Activated T-helper 1 cell treated with anti-CD3 and anti-CD28 coated beads, Interleukin-2, amount 50 U/mL, for 16 hours (primary cell): ENCODE measurements at places on chromosomes 4 and X.

- DNase-seq = no peak
Observed at GRCh38 chr4:185878633-185879032, 66.6 kb upstream of the SORBS2 start.

GRCh38 chrX:22818061-22818460 lies 181.7 kb upstream of the DDX53 start:
- DNase-seq = no peak

DNA sequence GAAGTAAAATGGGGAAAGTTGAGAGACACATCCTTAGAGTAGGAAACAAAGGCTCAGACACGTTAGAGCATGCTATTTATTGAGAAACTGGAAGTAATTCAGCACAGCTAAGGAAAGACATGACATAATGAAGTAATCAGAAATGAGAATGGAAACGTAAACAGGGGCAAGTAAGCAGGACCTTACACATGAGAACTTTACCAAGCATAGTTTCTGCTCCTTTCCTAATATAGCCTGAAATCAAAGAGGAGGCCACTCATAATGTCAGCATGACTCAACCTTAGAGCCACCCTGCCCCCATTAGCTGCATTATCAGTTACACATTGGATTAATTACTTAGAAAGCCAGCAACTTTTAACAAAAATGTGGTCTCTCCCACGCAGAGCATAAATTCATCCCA lies 558.3 kb upstream of the GRIA3 start:
- DNase-seq = no peak

DNA sequence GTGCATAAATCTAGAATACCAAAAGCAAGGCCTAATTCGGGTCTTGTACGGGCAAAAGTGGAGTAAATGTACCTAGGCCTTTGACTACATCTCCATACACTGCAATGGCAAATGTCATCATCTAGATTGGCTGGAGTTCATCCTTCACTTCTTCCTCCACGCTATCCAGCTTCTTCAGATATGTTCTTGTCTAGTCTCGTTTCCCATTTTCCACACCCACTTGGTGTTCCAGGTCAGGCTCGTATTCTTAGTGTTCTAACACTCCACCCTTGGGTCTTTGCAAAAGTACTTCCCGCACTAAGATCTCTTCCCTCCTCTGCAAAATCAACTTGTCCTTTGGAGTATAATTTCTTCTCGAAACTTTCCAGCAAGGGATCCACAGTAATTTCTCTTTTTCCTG lies 1.4 kb downstream of the COQ2 start:
- DNase-seq = no peak

GRCh38 chr4:131093303-131093702 lies 1997.4 kb downstream of the C4orf33 start:
- no peak for DNase-seq

DNA sequence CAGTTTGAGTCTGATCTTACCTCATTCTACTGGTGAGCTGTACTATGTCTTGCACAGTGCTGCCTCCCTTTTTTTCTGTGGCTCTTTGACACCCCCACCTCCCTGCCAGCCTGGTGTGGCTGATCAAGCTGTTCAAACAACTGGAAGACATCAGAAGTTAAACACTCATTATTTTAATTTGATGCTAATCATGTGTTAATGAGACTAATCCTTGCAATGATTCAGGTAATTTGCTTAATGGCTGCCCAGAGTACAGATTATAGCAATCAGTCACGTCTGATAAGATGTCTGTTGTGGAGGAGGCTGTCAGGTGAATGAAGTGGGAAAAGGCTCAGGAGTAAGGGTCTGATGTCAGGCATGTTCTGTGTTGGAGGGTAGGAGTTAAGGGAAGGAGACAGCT lies 87.4 kb upstream of the GK2 start:
- no peak for DNase-seq

- no peak for DNase-seq
Observed at GRCh38 chrX:121649417-121649816, 602.0 kb downstream of the GLUD2 start.

DNA sequence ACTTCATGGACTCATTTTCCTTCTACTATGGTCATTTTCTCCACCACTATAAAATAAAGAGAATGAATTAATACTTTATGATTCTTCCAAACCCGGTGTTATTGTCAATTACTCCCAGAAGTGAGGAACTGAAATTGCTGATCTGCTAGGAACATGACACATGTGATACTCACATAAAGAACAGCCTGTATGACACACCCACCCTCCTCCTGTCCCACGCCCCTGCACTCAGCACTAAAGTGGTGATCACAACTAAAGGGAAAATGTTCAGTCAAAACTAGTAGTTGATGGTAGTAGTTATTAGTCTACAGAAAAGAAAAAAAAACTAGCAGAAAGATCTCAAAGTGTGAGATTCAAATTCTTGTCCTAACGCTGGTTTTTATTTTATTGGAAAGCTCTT lies 1508.3 kb downstream of the RAPGEF2 start:
- DNase-seq = no peak

DNA sequence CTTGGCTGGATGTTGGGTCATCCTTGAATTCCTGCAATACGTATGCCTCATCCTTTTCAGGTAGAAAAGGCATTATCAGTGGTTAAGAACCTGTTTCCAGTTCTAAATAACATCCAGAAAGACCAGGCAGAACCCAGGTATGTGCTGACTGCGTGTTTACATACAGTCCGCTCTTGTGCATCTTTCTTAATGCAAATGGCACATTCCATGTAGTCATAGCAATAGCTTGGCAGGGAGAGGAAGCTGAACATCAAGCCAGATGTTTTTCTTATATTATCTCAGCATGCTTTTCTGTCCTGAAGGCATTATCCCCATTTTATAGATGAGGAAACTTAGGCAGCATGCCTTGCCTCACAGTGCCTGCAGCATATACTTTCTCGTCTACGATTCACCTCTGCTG lies 2.1 kb downstream of the DCLK2 start:
- no peak for DNase-seq

DNA sequence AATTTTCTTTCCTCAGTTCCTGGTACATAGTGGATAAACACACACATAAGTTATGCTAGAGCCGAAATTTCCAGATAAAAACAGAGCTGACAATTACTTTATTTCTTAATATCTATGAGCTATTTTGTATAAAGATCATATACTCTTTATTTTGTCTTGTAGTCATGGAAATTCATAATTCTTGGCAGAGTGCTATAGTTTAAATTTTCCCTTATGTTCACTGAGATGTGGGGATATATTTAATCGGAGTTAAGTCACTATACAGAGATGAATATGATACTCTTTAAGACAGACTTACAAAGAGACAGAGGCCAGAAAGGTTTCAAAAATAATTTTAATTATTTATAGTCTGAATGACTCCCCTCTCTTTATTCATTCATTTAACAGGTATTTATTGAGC lies 89.7 kb downstream of the PPEF1 start:
- no peak for DNase-seq

DNA sequence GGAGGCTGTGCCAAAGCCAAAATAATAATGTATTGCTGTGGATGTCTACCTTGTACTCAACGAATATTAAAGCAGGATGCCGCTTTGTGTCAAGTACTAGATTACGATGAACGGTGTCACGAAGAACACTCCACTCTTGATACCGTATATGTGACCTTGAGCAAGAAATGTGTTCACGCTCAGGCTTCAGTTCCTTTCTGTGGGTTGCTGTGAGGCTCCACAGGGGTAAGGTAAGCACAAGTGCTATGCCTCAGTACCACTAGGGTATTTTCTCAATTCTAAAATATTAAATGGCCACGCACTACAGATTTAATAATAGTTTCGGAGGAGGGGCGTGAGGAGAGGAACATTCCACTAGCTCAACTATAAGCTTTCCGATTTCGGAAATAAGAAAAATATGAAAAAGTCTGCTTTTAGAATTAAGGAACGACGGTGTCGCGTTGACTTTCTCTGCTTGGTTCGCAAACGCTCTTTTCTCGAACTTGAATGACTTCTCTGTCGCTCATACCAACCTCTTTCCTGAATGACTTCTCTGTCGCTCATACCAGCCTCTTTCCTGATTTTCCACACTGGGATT lies 607 bp upstream of the SCOC start:
- DNase-seq = no peak

DNA sequence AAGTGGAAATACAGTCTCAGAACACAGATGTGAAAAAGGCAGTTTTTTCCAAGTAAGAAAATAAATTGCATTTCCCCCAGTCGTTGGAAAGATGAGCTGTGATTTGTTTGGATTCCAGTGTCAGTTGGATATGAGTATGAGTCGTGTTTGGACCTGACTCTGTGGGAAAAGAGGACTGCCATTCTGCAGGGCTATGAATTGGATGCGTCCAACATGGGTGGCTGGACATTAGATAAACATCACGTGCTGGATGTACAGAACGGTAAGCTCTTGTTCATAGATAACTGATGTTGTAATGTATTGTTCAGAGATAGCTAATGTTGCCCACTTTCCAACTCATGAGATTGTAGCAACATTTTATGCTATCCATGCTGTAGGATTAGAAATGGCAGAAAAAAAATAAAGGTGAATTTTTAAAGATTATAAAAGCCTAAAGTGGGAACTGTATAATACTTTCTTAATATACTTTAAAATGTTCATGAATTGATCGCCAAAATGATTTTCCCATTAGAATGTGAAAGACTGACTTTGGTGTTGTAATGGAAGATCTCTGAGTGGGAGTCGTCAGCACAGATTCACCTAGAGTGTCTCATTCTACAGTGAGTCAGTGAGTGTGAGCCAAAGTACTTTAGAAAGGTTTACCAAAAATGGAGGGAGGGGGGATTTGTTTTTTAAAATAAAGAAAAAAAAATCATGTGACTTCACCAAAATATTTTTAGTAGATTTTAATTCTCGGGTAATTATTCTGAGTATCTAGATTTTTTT lies 178.7 kb downstream of the DCTD start:
- no peak for DNase-seq

DNA sequence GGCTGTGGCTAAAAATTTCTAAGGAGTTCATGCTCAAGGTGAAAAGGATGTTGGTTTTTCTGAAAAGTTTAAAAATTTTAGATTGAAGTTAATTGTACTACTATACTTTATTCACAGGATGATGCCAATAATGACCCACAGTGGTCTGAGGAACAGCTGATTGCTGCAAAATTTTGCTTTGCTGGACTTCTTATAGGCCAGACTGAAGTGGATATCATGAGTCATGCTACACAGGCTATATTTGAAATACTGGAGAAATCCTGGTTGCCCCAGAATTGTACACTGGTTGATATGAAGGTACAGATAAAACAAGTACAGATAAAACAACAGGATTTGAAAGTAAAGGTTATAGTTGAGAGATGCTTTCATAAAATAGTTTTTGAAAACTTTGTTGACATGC lies 12.2 kb downstream of the PAICS start:
- DNase-seq = no peak

GRCh38 chr4:76708971-76709771 lies 188.8 kb downstream of the SOWAHB start:
- no peak for DNase-seq

- DNase-seq = no peak
Observed at GRCh38 chr4:102778720-102779119, 18.0 kb upstream of the MANBA start.

DNA sequence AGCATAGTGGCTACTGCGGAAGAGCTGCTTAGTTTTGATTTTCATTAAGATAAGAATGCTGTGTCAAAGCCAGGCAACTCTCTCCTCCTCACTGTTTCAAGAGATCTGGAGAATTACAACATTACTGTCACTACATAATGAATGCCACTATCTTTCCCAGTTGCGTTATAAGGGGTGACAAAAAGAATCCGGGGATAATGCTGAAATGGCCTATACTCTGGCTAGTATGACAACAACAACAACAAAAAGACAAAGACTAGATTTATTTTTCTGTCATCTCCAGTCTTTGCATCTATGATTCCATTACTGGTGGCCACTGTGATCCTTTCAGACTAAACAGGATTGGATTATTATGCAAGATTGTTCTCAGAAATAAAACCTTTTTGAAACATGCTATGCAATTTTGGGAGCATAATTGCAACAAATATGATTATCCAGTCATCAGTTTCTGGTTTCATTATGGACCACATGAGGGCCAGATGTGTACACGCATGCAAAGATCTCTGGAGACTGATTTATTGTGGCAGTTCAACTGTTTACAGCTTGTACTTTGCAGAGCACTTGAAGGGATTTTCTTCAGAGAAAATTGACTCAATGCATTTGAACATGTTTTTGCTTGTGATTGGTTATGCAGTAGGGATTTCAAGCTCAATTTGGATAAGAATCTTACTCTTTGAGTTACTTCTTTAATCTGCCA lies 31.1 kb upstream of the SPANXB1 start:
- no peak for DNase-seq

GRCh38 chr4:74291471-74291870 lies 16.8 kb upstream of the EPGN start:
- DNase-seq = no peak

- DNase-seq = no peak
Observed at GRCh38 chrX:26851981-26852380, 611.2 kb downstream of the PPP4R3C start.

DNA sequence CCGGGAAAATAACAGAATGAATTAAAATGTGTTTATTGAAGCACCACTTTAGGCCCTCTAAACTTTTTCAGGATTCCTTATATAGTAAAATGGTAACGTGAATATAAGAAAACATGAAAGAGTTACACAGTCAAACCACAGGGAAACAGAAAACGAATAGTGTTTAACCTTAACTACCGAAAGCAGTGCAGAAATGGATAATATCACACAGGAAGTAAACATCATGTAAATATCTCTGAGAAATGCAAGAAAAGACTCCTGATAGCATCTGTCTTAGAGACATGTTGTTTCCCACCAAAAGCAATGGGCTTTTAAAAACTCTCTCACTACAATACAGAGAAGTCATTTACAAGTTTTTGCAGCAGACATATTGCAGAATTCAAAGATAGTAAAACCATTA lies 323.9 kb upstream of the CXXC4 start:
- no peak for DNase-seq

GRCh38 chrX:40094041-40094899 lies 3.5 kb downstream of the BCOR start:
- no peak for DNase-seq

DNA sequence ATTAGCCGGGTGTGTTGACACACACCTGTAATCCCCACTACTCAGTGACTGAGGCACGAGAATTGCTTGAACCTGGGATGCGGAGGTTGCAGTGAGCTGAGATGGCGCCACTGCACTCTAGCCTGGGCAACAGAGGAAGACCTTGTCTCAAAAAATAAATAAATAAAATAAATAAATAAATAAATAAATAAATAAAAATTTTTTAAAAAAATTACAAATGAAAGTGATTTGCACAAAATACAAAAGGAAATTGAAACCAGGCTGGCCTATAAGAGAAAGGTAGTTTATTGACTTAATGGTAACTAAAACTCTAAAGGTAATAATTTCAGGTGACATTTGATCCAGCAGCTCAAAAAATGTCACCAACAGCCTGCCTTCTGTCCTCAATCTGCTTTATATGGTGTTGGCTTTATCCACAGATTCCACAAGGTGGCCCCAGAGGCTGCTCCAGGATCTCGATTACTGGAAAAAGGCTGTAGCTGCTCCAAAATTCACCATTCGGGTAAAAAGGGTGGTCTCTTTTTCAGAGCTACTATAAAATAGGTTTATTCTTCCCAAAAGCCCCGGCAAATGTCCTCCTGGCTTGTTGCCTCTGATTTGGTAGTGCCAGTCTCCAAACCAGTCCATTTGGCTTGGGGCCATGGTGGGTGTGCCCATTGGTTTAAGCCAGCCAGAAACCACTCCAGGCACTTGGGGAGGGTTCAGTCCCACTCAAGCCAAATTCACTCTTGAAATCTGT lies 61.4 kb upstream of the TRIM2 start:
- DNase-seq = no peak
